Cardiac muscle cell (in vitro differentiated cells and primary cell): ENCODE measurements at places on chromosomes 1 and 21. TPM values are rescaled to one million over a fixed set of nuclear protein-coding genes. Genes with fewer than 3 reads are reported as not detected.

DNA sequence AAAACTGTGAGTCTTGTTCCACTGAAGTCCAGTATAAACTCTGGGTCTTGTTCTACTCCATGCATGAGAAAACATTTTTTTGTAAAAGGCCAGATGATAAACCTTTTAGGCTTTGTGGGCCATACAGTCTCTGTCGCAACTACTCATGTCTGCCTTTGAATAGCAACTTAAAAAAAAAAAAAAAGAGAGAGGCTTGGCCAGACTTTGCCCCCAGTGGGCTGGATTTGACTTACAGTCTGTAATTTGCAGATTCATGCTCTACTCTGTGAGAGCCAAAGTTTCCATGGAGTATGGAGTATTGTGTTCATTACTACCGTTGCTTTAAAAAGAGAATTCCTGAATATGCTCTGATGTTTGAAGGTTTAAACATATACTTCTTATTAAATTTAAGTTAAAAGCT is 654.9 kb upstream of the PKN2 start:
- no peak overlapping the region for H3K27ac ChIP-seq
- H3K27me3 ChIP-seq: no peaks in the 10 kb centered on the region
- peaks cover 2% of the 10 kb centered on the region for H3K4me1 ChIP-seq
- peak; percentile 38 for DNase-seq
- H3K4me3 ChIP-seq: no peak overlapping the region

DNA sequence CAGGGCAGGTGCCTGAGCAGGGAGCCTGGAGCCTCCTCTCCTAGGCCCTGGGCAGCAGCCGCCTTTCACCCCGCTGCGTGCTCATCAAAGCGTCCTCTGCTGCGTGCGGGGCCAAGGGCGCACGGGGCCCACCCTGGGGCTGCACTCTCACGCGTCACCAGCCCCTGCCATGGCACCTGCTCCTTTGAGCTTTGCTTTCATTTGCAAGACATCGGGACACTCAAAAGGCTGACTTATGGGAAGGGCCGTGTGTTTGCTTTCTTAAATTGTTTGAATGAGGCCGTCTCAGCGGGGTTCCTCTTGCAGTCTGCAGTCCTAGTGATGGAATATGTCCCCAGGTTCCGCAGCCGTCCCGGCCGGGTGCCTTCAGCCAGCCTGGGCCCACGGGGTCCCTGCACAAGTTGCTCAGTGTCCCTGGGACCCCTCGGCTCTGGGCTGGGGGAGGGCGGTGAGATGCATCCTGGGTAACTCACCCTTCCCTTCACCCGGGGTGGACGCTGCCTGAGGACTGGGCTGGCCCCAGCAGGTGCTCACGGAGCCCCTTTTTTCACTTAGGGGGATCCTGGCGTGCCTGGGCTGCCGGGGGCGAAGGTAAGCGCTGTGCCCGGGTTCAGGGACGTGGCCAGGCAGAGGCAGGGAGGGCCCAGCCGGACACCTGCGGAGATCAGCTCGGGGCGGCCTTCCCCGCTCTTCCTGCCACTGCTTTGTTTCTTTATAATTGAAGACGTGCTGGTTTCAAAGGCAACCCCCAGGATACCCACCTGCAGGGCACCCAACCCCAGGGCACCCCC is 53.1 kb downstream of the SLC19A1 start:
- no peak for DNase-seq
- no peaks in the 10 kb centered on the region for H3K4me1 ChIP-seq
- H3K4me3 ChIP-seq: no peak overlapping the region
- H3K27me3 ChIP-seq: no peaks in the 10 kb centered on the region
- H3K36me3 ChIP-seq: peaks cover 22% of the 10 kb centered on the region
- no peak overlapping the region for H3K27ac ChIP-seq

GRCh38 chr1:6473974-6474814 is 8.2 kb upstream of the TNFRSF25 start:
- H3K4me3 ChIP-seq: no peak overlapping the region
- H3K4me1 ChIP-seq: no peaks in the 10 kb centered on the region
- H3K36me3 ChIP-seq: peaks cover 7% of the 10 kb centered on the region
- H3K27ac ChIP-seq: no peak overlapping the region

GRCh38 chr21:38668067-38668466 is 137.7 kb upstream of the ETS2 start:
- no peaks in the 10 kb centered on the region for H3K4me1 ChIP-seq
- H3K4me3 ChIP-seq: no peak overlapping the region

DNA sequence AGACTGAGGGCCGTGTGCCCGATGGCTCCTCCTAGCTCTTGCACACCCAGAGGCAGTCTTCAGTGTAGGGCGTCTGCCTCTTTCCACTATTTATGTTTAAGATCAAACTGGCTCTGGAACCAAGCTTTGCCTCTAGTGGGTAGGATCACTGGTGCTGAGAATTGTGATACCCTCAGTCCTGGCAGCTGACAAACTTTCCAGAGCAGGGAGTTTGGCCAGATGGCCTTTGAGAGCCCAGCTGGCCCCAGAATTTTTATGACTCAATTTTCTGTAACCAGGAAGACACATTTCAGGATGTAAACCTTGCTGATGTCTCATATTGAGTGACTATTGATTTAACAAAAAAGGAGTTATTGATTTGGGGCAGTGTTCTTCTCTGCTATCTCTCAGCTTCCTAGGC is 6.7 kb downstream of the COQ8A start:
- H3K4me3 ChIP-seq: no peak overlapping the region
- no peak overlapping the region for H3K27ac ChIP-seq
- peaks cover 7% of the 10 kb centered on the region for H3K4me1 ChIP-seq

GRCh38 chr1:59705466-59706302 is 109.1 kb upstream of the HOOK1 start:
- H3K27me3 ChIP-seq: no peaks in the 10 kb centered on the region
- H3K36me3 ChIP-seq: no peaks in the 10 kb centered on the region
- H3K4me3 ChIP-seq: no peak overlapping the region
- no peak overlapping the region for H3K27ac ChIP-seq
- DNase-seq: no peak

- no peak overlapping the region for H3K4me3 ChIP-seq
- DNase-seq: peak; percentile 66
- no peaks in the 10 kb centered on the region for H3K4me1 ChIP-seq
- no peaks in the 10 kb centered on the region for H3K36me3 ChIP-seq
Observed at GRCh38 chr21:14259747-14260146, 43.8 kb downstream of the RBM11 start.

The KRTAP19-1 gene
- total RNA-seq: not detected in 2 replicates

The IQCC gene
- total RNA-seq: 1.4 and 2.0 TPM in 2 replicates

DNA sequence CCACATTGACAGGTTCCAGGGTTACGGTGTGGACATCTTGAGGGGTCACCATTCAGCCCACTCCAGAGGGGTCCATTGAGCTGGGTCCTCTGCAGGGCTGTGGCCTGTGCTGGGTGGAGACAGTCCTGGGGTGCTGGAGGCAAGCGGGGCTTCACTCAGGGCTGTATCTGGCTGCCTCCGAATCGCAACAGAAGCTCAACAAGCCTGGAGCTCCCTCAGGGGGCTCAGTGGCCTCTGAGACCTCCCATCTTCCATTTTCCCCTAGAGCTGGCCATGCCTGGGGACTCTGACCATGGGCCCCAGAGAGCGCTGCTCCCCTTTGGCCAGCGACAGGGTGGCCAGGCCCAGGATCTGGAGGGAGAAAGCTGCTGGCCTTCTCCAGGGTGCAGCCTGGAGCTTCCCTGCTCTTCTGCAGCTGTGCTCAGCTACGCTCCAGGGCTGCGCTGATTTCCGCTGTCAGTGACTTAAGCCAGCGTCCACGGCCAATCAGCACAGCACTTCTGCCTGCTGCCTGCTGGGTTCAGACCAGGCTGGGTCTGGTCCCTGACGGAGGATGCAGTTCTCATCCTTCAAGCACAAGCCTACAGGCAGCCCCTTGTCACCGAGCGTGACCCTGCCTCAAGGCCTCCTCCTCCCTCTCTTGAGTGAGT is 45.0 kb upstream of the ADARB1 start:
- H3K4me3 ChIP-seq: no peak overlapping the region
- DNase-seq: no peak
- no peaks in the 10 kb centered on the region for H3K27me3 ChIP-seq
- no peaks in the 10 kb centered on the region for H3K36me3 ChIP-seq
- no peak overlapping the region for H3K27ac ChIP-seq

DNA sequence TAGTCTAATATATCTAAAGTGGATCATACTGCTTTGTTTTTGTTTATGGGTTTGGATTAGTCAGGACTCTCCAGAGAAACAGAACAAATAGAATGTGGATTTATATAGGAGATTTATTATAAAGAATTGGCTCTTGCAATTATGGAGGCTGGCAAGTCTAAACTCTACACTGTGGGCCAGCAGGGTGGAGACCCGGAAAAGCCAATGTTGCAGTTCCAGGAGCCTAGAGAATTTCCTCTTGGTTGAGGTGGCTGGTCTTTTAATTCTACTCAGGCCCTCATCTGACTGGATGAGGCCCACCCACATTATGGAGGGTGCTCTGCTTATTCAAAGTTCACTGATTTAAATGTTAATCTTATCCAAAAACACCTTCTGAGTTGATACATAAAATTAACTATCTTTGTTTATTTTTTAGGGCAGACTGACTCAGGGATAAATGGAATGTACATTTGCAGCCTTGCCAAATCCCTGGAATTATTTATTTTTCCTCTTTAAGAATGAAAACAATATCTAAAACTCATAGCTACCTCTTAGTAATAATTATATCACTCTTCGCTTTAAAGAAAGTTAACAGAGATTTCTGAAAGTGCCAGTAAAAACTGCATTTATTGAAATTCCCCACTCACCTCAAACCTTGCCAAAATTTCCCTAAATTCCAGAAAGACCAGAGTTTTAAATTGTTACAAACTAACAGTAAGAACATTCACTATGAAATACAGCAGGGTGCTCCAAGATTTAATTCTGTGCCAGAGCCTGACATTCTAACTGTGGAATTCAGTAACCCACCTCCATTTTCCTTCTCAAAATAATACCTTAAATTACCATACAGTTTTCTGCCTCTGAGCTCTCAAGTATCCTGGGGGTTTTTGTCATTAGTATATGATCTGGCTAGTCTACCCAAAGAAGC is 36.6 kb upstream of the SSX2IP start:
- DNase-seq: no peak
- no peaks in the 10 kb centered on the region for H3K27me3 ChIP-seq
- no peaks in the 10 kb centered on the region for H3K36me3 ChIP-seq
- H3K27ac ChIP-seq: no peak overlapping the region
- H3K4me1 ChIP-seq: no peaks in the 10 kb centered on the region

DNA sequence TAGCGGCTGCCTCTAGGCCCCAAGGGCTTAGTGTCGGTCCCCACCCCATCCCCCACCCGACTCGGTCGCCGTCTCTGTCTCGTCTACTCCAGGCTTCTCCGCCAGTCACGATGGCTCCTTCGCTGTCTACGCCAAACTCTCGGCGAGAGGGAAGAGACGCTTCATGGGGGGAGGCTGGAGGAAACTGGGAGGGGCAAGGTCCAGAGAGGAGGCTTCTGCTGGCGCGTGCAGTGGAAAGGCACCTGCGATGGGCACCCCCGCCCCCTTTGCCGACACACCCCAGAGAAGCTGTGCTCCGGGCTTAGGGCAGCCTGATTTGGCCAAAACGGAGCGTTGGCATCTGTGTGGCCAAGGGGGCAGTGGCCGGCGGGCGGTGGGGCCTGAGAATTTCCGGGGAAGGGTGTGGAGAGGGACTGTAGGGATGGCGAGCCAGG is 1.2 kb upstream of the CSMD2 start:
- no peaks in the 10 kb centered on the region for H3K36me3 ChIP-seq
- DNase-seq: no peak
- H3K27ac ChIP-seq: no peak overlapping the region
- no peak overlapping the region for H3K4me3 ChIP-seq

DNA sequence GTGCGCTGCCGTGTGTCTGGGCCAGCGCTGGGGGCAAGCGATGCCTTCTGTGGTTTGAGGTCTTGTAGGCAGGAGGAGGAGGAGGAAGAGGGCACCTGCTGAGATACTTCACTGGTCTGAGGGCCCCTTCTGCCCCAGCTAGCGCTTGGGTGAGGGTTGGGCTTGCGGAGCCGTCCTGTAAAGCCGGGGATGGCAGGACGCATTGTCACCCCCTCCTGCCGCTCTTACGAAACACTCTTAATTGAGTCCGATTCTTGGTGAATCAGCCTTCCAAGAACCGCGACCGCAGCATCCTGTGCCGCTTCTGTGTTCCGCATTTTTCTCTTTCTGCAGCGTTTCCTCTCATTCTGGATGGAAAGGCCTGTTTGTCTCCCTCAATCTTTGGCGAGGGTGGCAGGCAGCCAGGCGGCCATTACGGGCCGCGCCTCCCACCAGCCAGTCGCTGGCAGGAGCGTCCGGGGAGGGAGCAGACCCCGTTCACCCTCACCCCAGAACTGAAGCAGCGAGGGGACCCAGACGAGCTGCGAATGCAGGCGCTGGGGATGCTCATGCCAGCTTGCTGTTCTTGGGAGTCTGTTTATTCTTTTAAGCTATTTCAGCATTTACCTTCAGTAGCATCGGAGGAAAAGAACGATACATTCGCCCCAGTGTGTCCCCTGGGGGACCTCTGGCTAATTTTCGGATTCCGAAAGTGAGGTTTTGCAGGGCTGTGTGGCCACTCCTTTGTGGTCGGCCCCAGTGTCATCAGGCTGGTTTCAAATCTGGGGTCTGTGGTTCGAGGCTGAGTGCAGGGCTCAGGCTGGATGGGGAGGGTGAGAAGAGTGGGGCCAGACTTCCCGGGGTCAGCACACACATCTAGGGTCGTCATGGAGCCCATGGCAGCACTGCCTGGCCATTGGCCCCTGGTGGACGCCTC is 62.7 kb downstream of the SKI start:
- no peaks in the 10 kb centered on the region for H3K27me3 ChIP-seq
- no peak overlapping the region for H3K4me3 ChIP-seq
- DNase-seq: no peak
- peaks cover 22% of the 10 kb centered on the region for H3K4me1 ChIP-seq
- no peak overlapping the region for H3K27ac ChIP-seq

The DPT gene
- not detected in 2 replicates for total RNA-seq

- H3K36me3 ChIP-seq: no peaks in the 10 kb centered on the region
- H3K4me3 ChIP-seq: no peak overlapping the region
- no peaks in the 10 kb centered on the region for H3K27me3 ChIP-seq
- no peak for DNase-seq
- H3K4me1 ChIP-seq: peaks cover 8% of the 10 kb centered on the region
Observed at GRCh38 chr1:213586587-213586972, 401.2 kb upstream of the PROX1 start.

DNA sequence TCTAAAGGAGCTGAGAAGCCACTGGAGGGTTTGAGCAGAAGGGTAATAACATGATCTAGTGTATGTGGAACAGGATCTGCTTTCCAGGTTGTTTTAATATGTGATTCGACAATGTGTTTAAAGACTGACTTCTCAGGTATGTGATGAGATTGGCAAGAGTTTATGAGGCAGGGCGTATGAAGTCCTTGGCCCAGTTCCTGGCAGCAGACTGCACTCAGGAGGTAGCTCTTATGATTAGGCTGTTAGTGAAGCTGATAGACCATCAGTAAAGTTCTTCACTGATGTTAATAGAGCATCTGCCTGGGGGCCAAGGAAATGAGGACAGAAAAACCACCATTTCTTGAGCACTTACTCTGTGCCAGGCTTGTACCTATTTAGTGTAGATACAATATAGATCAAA is 41.9 kb upstream of the SERBP1 start:
- H3K4me3 ChIP-seq: no peak overlapping the region
- no peak overlapping the region for H3K27ac ChIP-seq
- DNase-seq: no peak
- H3K36me3 ChIP-seq: no peaks in the 10 kb centered on the region

The ERVH48-1 gene
- total RNA-seq: 0.07 and 0.42 TPM in 2 replicates

The KCNN3 gene
- 0.81 and 1.5 TPM in 2 replicates for total RNA-seq
